ENCODE measurements at places on chromosomes 6 and 20. TPM values are rescaled to one million over a fixed set of nuclear protein-coding genes. Genes with fewer than 3 reads are reported as not detected.

The SLC24A3 gene
- total RNA-seq: 0.44 TPM

The VWA7 gene
- 0.14 TPM for total RNA-seq

The NKX2-2 gene
- not detected for total RNA-seq

The GNAS-AS1 gene
- 1.0 TPM for total RNA-seq

The TDP2 gene
- 17.7 TPM for total RNA-seq

The SDCBP2 gene
- 2.2 TPM for total RNA-seq

The CFAP206 gene
- total RNA-seq: not detected

The PKHD1 gene
- total RNA-seq: not detected

The NSFL1C gene
- 34.4 TPM for total RNA-seq

The VAPB gene
- 14.9 TPM for total RNA-seq

The SEMG1 gene
- not detected for total RNA-seq

The OLIG3 gene
- total RNA-seq: not detected

The DSP gene
- 0.22 TPM for total RNA-seq

The OR2J3 gene
- total RNA-seq: not detected

The ZBTB12 gene
- total RNA-seq: 1.4 TPM

The GPR6 gene
- total RNA-seq: not detected

The PTK6 gene
- 0.14 TPM for total RNA-seq

The SLC26A8 gene
- total RNA-seq: not detected

The DNAAF9 gene
- 15.3 TPM for total RNA-seq

The LPIN3 gene
- 7.7 TPM for total RNA-seq

The SIRPB2 gene
- total RNA-seq: not detected

The COL19A1 gene
- total RNA-seq: 1.9 TPM

The WFDC2 gene
- total RNA-seq: not detected

The ARHGAP18 gene
- total RNA-seq: 81.5 TPM

The FOXC1 gene
- 1.0 TPM for total RNA-seq

The FAM135A gene
- 12.9 TPM for total RNA-seq

The RAD21L1 gene
- total RNA-seq: 0.66 TPM

The PTPRT gene
- not detected for total RNA-seq

The MYCT1 gene
- total RNA-seq: under 0.01 TPM

All from placental pericyte (primary cell).